ENCODE measurements at places on chromosomes 16 and 17. TPM values are rescaled to one million over a fixed set of nuclear protein-coding genes. Genes with fewer than 3 reads are reported as not detected.
A peak's percentile ranks its signal among the peaks of the same experiment; 100 is the strongest.

EVPLL gene
- 0.45 TPM for total RNA-seq

SKAP1 gene
- total RNA-seq: 4.1 TPM

DNA sequence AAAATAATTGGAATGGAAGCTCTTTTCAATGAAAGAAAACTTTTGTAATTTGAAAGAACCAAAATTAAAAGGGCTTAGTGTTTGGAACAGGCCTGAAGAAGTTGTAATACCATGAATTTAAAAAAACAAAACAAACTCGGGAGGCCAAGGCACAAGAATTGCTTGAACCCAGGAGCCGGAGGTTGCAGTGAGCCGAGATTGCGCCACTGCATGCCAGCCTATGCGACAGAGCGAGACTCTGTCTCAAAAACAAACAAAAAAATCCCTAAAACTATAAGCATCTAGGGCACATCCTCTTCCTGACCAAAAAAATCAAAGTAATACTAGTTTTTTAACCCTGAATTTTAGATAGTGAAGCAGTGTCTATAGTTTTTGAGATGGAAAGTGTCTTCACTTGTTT is 12.7 kb downstream of the CLTC start:
- H3K4me1 ChIP-seq: peaks cover 40% of the 10 kb centered on the region
- no peak for DNase-seq
- no peak overlapping the region for H3K27ac ChIP-seq
- no peak overlapping the region for H3K4me3 ChIP-seq
- no peaks in the 10 kb centered on the region for H3K36me3 ChIP-seq

DNA sequence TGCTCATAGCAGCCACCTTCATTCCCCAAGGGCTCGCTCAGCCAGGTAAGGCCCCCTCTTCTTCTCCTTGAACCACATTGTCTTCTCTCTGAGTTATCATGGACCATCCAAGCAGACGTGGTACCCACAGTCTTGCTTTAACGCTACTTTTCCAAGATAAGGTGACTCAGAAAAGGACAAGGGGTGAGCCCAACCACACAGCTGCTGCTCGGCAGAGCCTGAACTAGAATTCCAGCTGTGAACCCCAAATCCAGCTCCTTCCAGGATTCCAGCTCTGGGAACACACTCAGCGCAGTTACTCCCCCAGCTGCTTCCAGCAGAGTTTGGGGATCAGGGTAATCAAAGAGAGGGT is 272 bp downstream of the CCL2 start:
- H3K4me3 ChIP-seq: peak overlapping the region; percentile 32
- no peak for DNase-seq
- peak overlapping the region; percentile 84 for H3K27ac ChIP-seq
- H3K36me3 ChIP-seq: no peaks in the 10 kb centered on the region
- H3K4me1 ChIP-seq: peaks cover 19% of the 10 kb centered on the region
- no peaks in the 10 kb centered on the region for H3K27me3 ChIP-seq

DNA sequence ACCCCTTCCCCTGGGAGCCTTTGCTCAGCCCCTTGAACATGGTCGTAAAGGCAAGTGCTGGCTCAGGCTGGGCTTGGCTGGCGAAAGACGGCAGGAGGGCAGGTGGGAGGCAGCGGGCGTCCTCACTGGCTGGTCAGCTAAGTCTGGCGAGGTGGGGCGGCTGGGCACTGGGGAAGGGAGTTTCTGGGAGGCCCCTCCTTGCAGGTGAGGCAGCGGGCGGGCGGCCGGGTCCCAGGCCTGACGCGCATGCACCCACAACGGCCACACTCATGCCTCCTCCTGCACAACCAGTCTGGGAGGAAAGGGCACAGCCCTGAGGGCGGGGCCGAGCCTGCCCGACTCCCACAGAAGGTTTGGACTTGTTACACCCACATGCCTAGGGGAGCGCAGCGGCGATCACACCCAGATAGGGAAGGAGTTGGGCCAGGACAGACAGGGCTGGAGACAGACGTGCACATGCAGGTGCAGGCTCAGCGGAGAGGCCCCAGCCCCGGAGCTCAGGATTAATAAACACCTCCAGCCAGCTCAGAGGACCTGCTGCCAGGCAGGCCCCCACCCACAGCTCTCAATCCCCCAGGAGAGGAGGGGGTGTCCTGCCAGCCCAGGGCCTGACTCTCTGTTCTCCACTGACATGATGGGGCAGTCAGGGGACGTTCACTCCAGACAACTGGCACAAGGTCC is at the start of gene EVPL:
EVPL (minus strand) TSS at position 148 of the 681 bp plus-strand sequence; CDS start at position 40, 108 bp downstream.
- peaks cover 3% of the 10 kb centered on the region for H3K27me3 ChIP-seq
- DNase-seq: peak; percentile 90
- peak within 1 kb of the TSS; percentile 48 for H3K4me3 ChIP-seq
- H3K4me1 ChIP-seq: peaks cover 15% of the 10 kb centered on the region
- H3K27ac ChIP-seq: peak within 1 kb of the TSS; percentile 77

DNA sequence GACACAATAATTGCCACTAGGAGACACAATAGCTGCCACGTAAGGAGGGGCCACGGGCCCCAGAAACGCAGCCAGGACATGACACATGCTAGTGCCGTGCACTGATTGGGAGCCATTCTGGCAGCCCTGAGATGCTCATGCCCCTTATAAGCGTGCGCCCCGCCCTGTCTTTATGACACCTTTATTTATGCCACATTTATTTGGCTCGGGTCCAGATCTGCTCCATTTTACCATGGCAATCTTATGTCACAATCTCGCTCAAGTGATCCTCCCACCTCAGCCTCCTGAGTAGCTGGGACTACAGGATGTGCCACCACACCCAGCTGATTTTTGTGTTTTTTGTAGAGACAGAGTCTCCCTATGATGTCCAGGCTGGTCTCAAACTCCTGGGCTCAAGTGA is 43.8 kb upstream of the NF1 start:
- no peaks in the 10 kb centered on the region for H3K27me3 ChIP-seq
- DNase-seq: no peak
- H3K36me3 ChIP-seq: no peaks in the 10 kb centered on the region
- no peaks in the 10 kb centered on the region for H3K4me1 ChIP-seq
- H3K4me3 ChIP-seq: no peak overlapping the region
- H3K27ac ChIP-seq: no peak overlapping the region

DNA sequence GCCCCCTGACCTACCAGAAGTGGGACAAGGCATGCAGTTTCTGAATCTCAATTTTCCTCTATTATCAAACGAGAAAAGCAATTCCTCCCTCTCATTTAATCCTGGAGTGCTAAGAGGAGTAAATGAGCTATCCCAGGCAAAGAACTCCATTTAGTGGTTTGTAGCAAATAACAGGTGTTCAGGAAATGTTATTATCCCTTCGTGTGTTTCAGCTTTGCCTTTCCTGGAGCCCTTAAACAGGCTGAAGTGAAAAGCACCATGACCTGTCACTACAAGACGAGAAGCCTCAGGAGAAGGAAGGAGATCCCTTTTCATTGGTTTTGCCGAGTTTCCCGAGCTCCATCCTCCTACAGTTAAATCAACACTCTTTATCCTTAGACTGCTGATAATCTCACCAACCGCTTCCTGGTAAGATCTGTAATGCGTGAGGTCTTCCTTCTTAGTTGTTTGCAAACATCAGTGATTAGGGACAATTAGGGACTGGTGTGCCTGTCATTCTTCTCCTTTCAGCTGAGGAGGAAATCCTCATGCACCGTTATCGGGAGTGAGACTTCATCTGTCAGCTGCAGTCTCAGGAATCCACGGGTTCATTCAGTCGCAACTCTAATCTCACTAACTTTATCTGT is 30.8 kb upstream of the MYOCD start:
- H3K36me3 ChIP-seq: no peaks in the 10 kb centered on the region
- H3K4me1 ChIP-seq: no peaks in the 10 kb centered on the region
- no peak overlapping the region for H3K4me3 ChIP-seq
- DNase-seq: no peak
- no peak overlapping the region for H3K27ac ChIP-seq
